CD8-positive, alpha-beta memory T cell (primary cell): ENCODE measurements at places on chromosomes 2 and 18. TPM values are rescaled to one million over a fixed set of nuclear protein-coding genes. Genes with fewer than 3 reads are reported as not detected.

Gene IL36G
- not detected for total RNA-seq

DNA sequence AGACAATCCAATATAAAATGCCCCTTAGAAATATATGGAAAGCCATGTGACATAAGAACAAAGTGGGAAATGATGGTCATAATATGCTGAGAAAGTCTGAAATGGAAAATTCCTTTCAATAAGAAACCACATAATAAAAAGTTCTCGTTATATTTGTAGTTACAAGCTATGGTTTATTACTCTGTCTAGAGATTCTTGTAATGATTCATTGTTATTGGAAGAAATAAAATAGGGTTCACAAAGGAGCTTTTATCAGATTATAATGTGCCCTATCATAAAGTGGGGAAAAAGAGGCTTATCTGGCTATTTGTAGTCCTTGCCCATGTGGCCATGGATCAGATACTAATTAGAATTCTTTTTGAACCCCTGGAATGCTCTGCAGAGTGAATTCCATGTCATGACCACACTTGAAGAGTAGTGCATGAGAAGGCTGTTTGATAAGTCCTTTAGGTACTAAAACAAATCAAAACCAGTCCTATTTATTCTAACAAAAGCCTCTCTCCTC is 420.7 kb upstream of the NRP2 start:
- H3K27me3 ChIP-seq = no peaks in the 10 kb centered on the region
- no peak overlapping the region for H3K27ac ChIP-seq
- no peaks in the 10 kb centered on the region for H3K4me1 ChIP-seq
- H3K4me3 ChIP-seq = no peak overlapping the region
- DNase-seq = no peak

GRCh38 chr2:168114619-168115018 is 132.8 kb downstream of the STK39 start:
- H3K27me3 ChIP-seq = no peaks in the 10 kb centered on the region
- H3K4me1 ChIP-seq = no peaks in the 10 kb centered on the region
- DNase-seq = no peak

Gene EFEMP1
- total RNA-seq = not detected

- no peak overlapping the region for H3K27ac ChIP-seq
- DNase-seq = no peak
- no peaks in the 10 kb centered on the region for H3K4me1 ChIP-seq
- no peaks in the 10 kb centered on the region for H3K27me3 ChIP-seq
These were observed 143.9 kb downstream of the CYP26B1 start for GRCh38 chr2:72003796-72004195.

Gene PDE1A
- not detected for total RNA-seq

DNA sequence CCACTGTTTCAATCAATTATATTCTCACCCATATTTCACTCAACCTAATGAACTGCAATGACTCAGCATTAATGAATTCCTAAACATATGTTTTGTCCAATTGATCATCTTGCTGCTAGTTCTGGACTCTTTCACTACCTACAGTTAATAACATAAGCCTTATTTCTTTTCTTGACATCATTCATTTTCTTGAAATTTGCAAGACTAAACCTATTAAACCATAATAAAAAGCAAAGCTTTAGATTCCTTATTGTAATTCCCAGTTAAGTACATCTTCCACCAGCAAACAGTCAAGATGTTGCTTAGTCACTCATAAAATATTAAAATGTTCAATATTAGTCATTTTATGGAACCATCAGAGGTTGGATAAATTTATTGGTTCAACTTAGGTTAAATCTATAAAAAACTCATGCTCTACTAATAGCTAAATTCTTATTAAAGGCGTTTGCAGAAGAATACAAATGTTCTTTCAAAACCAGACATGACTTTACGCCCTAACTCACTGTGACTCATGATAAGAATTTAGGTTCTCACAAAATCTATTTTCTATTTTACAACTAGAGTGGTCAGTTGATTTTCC is 599.4 kb downstream of the RNF144A start:
- no peak for DNase-seq
- no peaks in the 10 kb centered on the region for H3K36me3 ChIP-seq
- peaks cover 15% of the 10 kb centered on the region for H3K4me1 ChIP-seq
- H3K27ac ChIP-seq = no peak overlapping the region

Gene KIAA2012
- not detected for total RNA-seq

GRCh38 chr18:28357766-28358401 is 181.0 kb upstream of the CDH2 start:
- DNase-seq = no peak
- no peaks in the 10 kb centered on the region for H3K27me3 ChIP-seq
- H3K36me3 ChIP-seq = no peaks in the 10 kb centered on the region
- H3K4me3 ChIP-seq = no peak overlapping the region
- no peaks in the 10 kb centered on the region for H3K4me1 ChIP-seq

GRCh38 chr18:9846162-9846925 is 39.4 kb upstream of the TXNDC2 start:
- H3K27me3 ChIP-seq = no peaks in the 10 kb centered on the region
- H3K36me3 ChIP-seq = no peaks in the 10 kb centered on the region
- no peak overlapping the region for H3K27ac ChIP-seq
- no peak for DNase-seq

Gene KIF1A
- 1.6 TPM for total RNA-seq

- peaks cover 15% of the 10 kb centered on the region for H3K36me3 ChIP-seq
- no peak overlapping the region for H3K27ac ChIP-seq
- DNase-seq = no peak
- no peaks in the 10 kb centered on the region for H3K27me3 ChIP-seq
These were observed 23.7 kb downstream of the MARCHF7 start for GRCh38 chr2:159736048-159736447.

Gene MYCN
- total RNA-seq = not detected

Gene FMNL2
- 0.59 TPM for total RNA-seq

Gene IL36RN
- not detected for total RNA-seq

DNA sequence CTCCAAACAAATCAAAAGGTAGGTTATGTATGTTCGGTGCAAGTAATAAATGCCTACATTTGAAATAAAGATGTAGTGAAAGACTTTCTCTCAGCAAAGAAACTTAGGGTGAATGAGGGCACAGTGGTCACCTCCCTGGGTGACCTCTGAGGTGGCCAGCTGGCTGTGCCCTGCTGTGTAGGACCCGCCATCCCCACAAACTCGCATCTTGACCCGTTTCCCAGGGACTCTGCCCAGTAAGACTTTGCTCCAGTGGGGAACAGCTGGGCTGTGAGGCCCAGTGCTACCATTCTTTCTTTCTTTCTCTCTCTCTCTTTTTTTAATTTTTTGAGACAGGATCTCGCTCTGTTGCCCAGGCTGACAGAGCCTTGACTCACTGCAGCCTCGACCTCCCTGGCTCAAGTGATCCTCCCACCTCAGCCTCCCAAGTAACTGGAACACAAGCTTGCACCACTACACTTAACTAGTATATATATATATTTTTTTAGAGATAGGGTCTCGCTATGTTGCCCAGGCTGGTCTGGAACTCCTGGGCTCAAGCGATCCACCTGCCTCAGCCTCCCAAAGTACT is 8.2 kb upstream of the GAREM2 start:
- no peaks in the 10 kb centered on the region for H3K4me1 ChIP-seq
- H3K4me3 ChIP-seq = no peak overlapping the region
- H3K27me3 ChIP-seq = no peaks in the 10 kb centered on the region
- no peak overlapping the region for H3K27ac ChIP-seq

- H3K36me3 ChIP-seq = no peaks in the 10 kb centered on the region
- DNase-seq = no peak
- H3K27me3 ChIP-seq = no peaks in the 10 kb centered on the region
- H3K4me3 ChIP-seq = no peak overlapping the region
These were observed 76.7 kb upstream of the SESTD1 start for GRCh38 chr2:179341152-179341866.

Gene CSRNP3
- total RNA-seq = not detected

- no peaks in the 10 kb centered on the region for H3K27me3 ChIP-seq
- no peak overlapping the region for H3K4me3 ChIP-seq
- no peaks in the 10 kb centered on the region for H3K36me3 ChIP-seq
- H3K27ac ChIP-seq = no peak overlapping the region
These were observed 110.4 kb downstream of the ADCYAP1 start for GRCh38 chr18:1014951-1015624.

GRCh38 chr2:74250189-74250631 is 51.8 kb downstream of the MTHFD2 start:
- H3K4me1 ChIP-seq = no peaks in the 10 kb centered on the region
- H3K36me3 ChIP-seq = no peaks in the 10 kb centered on the region
- H3K27ac ChIP-seq = no peak overlapping the region
- H3K4me3 ChIP-seq = no peak overlapping the region
- DNase-seq = peak; percentile 43
- no peaks in the 10 kb centered on the region for H3K27me3 ChIP-seq

DNA sequence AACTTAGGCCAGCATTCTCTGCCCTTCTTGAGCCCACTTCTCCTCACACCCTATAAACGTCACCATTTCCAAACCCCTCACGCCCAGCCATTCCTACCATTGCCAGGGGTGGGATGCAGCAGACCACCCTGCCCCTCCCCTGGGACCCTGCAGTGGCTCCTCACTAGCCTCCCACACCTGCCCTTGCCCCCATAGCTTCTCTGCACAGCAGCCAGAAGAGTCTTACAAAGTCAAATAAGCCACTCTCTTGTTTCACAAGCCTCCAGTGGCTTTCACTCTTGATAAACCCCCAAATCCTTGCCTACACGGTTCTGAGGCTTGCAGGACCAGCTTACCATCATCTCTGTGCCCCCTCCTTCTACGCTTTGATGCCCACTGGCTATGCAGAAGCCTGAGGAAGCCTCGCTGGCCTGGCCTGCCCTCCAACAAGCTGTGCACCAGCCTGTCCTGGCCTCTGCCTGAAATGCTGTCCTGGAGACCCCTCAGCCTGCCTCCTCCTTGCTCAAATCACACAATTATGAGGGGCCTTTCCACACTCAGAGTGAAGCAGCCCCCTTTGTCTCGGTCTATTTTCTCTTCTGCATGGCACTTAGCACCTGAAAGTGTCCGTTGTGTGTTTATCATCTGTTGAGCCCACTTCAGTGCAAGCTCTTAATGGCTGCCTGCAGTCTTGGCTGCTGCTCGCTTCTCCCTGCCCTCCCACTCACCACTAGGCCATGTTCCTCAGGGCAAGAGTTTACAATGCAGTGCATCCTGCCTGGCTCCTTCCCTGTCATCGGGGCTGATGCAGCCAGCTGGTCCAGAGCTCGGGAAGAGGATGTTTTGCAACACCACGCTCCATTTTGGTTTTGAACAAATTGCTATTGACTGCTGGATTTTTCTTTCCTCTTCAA is 82.6 kb upstream of the RGPD5 start:
- H3K4me1 ChIP-seq = no peaks in the 10 kb centered on the region
- no peaks in the 10 kb centered on the region for H3K27me3 ChIP-seq
- no peak for DNase-seq
- H3K27ac ChIP-seq = no peak overlapping the region
- H3K36me3 ChIP-seq = no peaks in the 10 kb centered on the region
- no peak overlapping the region for H3K4me3 ChIP-seq

Gene DCDC2C
- not detected for total RNA-seq

GRCh38 chr2:120758181-120759144 is 22.8 kb downstream of the GLI2 start:
- no peaks in the 10 kb centered on the region for H3K36me3 ChIP-seq
- H3K27me3 ChIP-seq = no peaks in the 10 kb centered on the region
- H3K4me3 ChIP-seq = no peak overlapping the region
- no peak for DNase-seq
- no peaks in the 10 kb centered on the region for H3K4me1 ChIP-seq

DNA sequence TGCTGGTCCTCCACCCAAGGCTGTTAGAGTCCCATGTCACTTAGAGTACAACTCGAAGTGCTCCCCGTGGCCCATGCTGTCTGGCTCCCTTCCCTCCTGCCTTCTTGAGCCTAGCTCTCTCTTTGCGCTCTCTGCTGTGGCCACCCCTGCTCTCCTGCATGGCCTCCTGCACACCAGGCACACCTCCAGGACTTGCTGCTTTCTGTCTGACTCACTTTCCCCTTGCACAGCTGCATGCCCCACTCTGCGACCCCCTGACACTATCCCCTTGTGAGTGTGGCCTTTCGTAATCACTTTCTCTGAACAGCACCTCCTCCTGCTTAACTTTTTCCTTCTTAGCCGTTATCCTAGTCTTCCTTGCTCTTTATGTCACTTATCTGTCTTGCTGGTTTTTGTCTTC is 343.6 kb downstream of the TGIF1 start:
- DNase-seq = no peak
- H3K27ac ChIP-seq = no peak overlapping the region
- H3K4me3 ChIP-seq = no peak overlapping the region
- no peaks in the 10 kb centered on the region for H3K36me3 ChIP-seq
- no peaks in the 10 kb centered on the region for H3K4me1 ChIP-seq

DNA sequence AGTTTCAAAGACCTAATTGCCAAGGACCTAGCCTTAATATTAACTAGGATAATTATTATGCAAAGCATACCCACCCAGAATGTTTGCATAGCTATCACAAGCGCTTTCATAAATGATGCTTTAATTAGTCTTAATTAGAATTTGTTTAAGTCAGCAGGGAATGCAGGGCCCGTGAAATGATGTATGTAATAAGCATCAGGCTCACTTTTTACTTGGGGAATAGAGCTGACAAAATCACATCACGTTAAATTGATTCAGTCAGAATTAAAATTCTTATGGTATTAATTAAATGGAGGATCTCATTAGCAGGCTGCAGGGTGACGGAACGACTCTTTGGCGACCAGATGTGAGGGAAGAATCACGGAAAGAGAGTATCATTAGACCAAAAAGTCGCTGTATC is 264.5 kb downstream of the GPD2 start:
- H3K27ac ChIP-seq = no peak overlapping the region
- DNase-seq = no peak

DNA sequence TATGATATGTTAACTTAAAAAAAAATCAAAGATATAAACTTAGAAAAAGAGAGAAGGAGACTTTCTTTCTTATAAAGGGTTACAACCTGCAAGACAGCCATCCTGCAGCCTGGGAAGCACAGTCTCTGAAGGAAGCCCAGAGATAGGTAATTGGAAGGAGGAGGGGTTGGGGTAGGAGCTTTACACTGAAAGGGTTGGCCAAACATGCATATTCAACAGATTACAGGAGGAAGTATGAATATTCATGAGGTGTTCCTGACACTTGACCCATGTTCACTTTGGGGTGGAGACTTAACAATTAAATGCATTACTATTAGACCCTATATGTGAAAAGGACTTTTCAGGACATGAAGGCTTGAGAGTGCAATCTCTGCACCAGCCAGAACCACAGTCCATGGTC is 71.7 kb upstream of the CDH2 start:
- no peak overlapping the region for H3K4me3 ChIP-seq
- H3K27ac ChIP-seq = no peak overlapping the region
- no peak for DNase-seq
- H3K27me3 ChIP-seq = no peaks in the 10 kb centered on the region
- H3K4me1 ChIP-seq = no peaks in the 10 kb centered on the region
- no peaks in the 10 kb centered on the region for H3K36me3 ChIP-seq

DNA sequence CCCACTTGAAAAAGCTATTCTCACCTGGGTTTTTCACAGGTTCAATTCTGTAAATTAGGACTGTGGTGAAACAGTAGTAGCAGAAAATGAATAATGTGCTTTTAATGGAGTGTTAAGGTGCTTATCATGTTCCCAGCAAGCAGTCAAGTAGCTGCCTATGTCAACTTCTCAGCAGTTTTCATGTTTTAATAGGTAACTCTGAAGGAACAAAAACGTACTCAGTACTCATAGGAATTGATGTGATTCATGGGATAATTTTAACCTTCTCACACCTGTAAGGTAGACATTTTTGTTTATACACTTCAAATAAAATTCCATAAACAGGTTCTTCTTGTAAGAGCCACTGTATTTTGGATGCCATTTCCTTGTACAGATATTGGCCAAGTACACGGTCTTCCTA is 801.6 kb downstream of the MBD2 start:
- H3K27me3 ChIP-seq = no peaks in the 10 kb centered on the region
- H3K4me1 ChIP-seq = no peaks in the 10 kb centered on the region
- DNase-seq = no peak
- H3K27ac ChIP-seq = no peak overlapping the region

- no peak overlapping the region for H3K4me3 ChIP-seq
- peaks cover 41% of the 10 kb centered on the region for H3K4me1 ChIP-seq
- H3K27ac ChIP-seq = no peak overlapping the region
- peaks cover 5% of the 10 kb centered on the region for H3K36me3 ChIP-seq
- H3K27me3 ChIP-seq = no peaks in the 10 kb centered on the region
- DNase-seq = no peak
These were observed 105.6 kb downstream of the MAP4K4 start for GRCh38 chr2:101803128-101803527.
